ENCODE measurements at places on chromosomes 11 and 22.

DNA sequence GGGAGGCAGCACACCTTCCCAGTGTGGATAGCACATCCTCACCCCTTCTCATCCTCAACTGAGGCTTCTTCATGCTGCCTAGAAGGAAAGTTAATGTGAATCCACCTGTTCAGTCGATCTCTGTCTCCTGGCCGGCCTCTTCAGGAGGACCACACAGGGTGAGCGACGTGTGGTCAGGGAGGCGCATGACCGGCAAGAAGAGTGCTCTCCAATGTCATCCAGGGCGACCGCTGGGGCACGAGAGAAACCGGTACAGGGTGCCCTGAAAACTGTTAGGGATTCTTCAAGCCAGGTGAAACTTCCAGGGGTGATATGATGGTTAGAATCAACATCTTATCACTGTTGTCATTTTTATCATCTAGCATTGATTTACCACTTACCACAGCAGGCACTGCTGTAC lies 43.0 kb downstream of the IGSF9B start:
- DNase-seq: no peak

GRCh38 chr11:76669901-76670484 lies 554 bp downstream of the LRRC32 start:
- no peak for DNase-seq

- DNase-seq: no peak
These were observed 11.8 kb downstream of the LTO1 start for GRCh38 chr11:69663326-69663725.

GRCh38 chr11:76732643-76733042 lies 50.5 kb upstream of the TSKU start:
- DNase-seq: no peak

DNA sequence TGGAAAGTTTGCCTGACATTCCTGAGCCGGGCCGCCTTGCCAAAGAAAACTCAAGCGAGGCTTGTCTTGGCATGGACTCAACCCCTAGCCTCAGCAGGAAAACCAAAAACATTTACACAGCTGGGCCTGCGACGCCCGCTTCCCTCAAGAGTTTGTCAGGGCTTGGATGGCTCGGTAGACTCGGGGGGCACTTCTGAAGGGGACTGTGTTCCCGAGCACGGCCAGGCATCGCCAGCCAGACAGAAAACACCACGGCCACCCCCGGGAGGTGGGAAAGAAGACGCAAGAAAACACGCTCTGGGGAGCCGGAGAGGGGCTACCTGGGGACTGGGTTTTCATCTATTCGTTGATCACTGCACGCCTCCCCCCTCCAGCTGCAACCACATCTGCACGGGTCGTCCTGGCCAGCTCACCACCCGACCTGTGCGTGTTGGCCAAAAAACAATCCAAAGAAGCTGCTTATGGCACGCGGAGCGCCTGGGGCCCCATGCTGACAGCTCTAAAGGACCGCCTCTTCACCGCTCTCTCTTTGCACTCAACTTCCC lies 380.7 kb downstream of the MN1 start:
- DNase-seq: no peak

DNA sequence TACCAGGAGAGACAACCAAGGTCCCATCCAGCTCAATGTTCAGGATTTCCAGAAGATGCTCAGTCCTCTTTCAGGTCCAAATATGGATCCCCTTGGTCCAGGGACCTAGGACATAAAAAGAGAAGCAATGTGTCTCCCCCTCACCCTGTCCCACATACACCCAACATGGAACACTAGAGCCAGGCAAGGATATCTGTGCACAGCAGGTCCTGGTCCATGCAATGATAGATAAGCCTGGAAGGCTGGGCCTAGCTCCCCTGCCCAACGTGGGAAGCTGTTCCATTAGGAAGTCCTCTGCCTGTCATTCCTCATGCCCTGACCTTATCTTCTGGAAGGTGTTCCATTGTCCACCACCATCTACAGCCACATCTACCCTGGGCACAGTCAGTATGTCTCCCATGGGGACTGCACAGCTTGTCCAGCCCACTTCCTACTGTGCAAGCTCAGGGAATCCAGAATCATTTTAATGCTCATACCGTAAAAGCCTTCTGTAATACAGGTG lies 1434.8 kb downstream of the TBC1D22A start:
- no peak for DNase-seq

- no peak for DNase-seq
These were observed 4.6 kb downstream of the C11orf71 start for GRCh38 chr11:114395736-114396135.

DNA sequence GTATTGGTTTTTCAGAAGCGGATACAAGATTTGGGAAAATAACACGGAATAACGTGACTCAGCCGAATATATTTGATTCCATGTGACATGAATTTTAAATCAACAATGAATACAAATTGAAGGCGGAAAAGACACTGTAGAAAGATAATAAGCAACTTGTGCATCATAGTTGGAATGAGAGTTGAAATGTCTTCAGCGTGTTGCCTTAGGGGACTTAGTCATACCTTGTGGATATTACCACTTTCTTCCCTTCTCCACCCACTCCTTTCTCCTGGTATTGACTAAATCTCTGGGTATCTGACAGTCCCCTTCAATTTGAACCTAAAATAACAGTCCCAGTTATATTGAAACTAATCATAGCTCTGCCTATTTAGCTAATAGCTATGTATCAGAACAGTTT lies 2373.1 kb upstream of the RAG2 start:
- DNase-seq: no peak

DNA sequence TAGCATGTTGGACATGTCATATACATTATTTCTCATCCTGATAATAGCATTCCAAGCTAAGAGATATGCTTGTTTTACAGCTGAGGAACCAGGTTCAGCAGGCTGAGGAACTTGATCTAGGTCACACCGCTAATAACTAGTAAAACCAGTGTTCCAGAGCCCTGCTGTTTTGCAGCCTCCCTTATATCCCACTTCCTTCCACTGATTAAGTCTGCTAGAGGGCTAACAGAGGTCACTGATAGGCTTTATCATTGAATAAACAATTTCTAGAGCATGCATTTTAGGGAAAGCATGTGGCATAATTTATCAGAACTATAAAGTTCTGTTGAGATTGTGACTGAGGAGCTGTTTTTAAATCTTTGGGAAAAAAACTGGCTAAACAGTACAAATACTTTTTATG lies 54.0 kb downstream of the UVRAG start:
- no peak for DNase-seq

DNA sequence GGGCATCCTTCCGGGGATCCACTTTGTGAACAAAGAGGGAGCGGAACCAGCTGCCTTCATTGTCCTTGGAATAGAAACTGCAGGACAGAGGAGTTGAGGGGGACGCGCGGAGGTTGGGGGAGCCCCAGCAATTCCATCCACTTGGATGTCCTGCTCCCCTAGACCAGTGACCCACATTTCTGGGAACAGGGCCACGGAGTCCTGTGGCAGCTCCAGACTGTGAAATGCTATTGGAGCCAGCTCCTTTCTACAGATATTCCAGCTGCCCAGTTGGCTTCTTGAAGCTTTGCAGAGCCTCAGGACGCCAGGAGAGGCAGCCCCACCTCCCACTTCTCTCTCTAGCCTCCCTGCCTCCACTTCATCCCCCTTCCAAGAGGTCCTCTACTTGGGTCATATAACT lies 10.5 kb downstream of the NIPSNAP1 start:
- no peak for DNase-seq

GRCh38 chr22:39665229-39665628 lies 94.7 kb downstream of the CACNA1I start:
- DNase-seq: no peak

DNA sequence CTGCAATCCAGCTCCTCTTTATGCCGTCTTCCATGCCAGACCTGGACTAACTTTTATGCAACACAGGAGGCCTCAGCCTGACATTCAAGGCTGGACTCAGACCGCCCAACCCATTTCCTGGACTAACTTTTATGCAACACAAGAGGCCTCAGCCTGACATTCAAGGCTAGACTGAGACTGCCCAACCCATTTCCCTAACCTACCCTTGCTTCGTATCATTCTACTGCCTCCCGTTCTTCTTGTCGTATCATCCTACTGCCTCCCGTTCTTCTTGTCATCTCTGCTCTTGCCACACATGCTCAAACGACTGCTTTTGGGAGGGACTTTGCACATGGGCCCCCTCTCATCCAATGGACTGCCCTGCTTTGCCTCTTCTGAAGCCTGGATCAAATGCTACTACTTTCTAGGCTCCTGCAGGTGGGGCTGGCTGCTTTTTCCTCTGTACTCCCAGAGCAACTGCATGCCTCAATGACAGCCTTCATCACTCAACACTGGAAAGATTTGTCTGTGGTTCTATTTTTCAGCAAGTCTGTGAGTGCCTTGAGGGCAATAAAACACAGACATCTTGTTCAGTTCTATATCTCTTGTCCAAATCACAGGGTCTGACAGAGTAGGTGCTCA lies 7.8 kb downstream of the TBC1D10A start:
- DNase-seq: no peak

- DNase-seq: no peak
These were observed 25.6 kb upstream of the CD5 start for GRCh38 chr11:61076506-61077304.

- DNase-seq: no peak
These were observed 51.6 kb downstream of the CEP164 start for GRCh38 chr11:117378976-117379865.
